ENCODE measurements at places on chromosomes 4 and X. TPM values are rescaled to one million over a fixed set of nuclear protein-coding genes. Genes with fewer than 3 reads are reported as not detected.

DNA sequence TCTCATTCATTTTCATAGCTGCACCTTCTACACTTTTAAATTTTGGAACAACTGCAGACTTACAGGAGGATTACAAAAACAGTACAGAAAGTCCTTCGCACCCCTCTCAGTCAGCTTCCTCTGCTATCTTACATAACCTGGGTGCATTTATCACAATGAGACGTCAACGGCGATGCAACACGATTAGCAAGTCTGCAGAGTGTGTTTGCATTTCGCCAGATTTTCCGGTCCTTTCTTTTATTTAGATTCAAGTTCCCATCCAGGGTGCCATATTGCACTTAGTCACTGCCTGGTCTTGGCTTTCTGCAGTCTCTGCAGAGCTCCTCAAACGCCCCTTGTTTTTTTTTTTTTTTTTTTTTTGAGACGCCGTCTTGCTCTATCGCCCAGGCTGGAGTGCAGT is 85.9 kb downstream of the ASMT start:
- DNase-seq = no peak

- no peak for DNase-seq
Measured at GRCh38 chr4:158948071-158948470, 154.8 kb upstream of the RAPGEF2 start.

- no peak for DNase-seq
Measured at GRCh38 chr4:86670756-86671155, 76.6 kb downstream of the PTPN13 start.

DNA sequence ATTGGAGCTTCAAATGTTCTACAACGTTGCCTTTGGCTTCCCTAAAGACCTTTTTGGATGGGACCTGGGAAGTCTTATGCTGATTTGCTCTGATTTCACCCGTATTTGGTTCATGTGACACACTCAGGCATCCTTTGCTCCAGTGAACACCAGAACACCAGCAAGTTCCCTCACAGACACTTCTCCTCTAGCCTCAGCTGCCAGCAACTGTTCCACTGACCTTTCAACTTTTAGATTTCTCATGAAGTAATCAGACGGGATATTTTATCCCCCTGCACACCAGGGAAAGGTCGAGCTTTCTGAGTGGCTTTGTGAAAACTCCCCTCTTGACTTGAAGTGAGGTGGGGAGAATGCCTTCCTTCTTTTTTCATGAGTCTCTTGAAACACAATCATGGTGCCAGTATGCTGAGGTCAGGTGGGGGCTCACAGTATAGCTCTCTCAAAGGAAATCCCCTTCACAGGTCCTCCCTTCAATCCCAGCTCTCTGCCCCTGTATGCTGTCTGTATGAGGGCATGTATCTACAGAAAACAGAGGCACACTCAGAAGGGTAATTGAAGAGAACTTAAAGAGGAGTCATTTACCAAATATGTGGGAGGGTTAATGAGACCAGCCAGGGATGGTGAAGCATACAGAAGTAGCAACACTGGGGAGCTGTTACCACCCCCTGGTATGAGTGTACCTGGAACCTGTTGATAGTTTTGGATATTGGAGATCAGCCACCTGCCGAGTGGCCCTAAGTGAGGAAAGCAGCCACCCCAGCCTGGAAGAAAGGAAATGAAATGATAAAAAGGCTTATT is 62.7 kb downstream of the FGFBP1 start:
- no peak for DNase-seq

Gene KCNE5
- total RNA-seq = 0.20 TPM

- no peak for DNase-seq
Measured at GRCh38 chr4:34309383-34309906, 1934.9 kb downstream of the ARAP2 start.

GRCh38 chr4:53705151-53705764 is 114.0 kb upstream of the LNX1 start:
- no peak for DNase-seq

Gene JAKMIP1
- 0.23 TPM for total RNA-seq
